Upper lobe of right lung (tissue), 1 donor: ENCODE measurements at places on chromosomes 1 and 21.

DNA sequence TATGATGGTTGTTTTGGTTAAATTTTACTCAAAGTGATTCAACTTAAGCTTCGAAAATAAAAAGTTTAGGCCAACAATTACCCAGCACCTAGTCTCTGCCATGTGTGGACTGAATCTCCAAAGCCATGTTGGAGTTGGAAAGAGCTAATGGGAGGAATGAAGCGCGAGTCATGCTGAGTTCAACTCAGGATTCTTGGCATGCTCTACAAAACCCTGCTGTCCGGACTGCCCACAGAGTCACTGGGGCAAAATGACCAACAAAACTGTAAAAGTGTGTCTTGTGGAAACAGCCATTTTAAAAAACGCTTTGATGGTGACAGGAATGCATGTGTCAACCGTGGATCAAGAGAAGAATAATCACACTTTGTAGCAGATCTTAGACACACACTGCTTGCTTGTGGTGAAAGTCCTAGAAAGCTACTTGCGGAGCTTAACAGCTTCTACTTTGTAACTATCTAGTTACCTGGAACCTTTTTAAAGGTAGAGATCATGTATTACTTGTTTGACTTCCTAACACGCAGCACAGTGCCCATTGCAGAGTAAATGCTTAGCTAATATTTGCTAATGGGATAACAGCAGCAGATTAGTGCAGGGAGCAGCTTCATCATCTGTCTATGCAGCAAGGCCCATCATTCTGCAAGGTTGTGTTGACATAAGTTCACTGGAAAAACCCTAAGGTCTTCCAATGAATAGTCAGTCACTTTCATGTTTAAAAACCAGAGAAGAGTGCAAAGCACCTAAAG, 7.0 kb upstream of the GBP6 start:
- DNase-seq, result no peak

GRCh38 chr1:181643631-181644030, 160.3 kb downstream of the CACNA1E start:
- no peak for DNase-seq

DNA sequence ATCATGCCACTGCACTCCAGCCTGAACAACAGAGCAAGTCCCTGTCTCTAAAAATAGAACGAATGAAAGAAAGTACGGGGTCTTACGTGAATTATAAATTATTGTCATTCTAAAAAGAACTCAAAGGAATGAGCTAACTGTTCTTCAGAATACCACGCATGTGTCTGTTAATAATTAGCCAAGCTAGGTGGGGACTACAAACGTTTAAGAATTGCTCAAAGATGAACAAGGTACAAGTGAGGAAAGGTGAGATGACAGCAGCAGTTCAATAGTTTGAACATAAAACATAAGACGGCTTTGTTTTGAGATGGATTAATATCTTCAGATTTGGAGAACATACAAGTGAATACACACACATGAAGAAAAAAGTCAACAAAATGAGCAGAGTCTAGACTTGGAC, 79.6 kb downstream of the UBR4 start:
- no peak for DNase-seq

DNA sequence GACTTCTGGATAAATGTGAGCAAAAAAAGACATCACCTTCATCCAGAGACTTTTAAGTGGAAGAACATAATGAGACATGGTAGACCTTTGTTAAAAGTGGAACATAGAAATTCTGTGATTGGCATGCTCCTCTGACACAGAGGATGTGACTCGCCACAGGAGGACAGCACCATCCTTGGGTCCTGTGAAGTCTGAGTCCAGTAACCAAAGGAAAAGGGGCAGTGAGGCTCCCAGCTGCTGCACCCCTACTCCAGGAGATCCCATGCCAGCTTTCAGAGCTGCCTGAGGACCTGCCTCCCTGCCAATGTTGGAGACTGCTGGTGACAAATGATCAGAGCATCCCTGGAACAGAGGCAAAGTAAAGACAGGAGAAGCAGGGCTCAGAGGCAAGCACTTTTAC, 136.2 kb downstream of the BRINP2 start:
- DNase-seq, result no peak

DNA sequence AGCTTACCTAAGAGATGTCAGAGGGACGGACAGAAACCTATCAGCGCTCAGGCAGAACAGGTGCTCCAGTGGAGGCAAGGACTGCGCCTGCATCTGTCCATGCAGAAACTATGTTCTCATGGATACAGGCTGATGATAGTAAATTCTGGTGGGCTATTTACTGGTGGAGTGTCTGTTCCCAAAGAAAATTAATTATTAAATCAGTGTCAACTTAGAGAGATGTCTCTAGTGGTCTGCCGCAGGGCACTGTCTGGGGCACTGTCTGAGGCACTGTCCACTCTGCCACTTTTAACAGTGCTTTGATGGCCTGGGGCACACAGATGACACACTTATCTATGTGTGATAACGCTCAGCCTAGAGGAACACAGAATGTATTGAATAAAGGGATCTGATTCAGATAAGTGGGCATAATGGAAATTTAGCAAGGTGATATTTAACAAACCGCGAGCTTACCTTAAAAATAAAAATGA, 148.1 kb downstream of the RGS7 start:
- DNase-seq, result no peak

GRCh38 chr1:186476264-186477040, 15.5 kb upstream of the PDC start:
- no peak for DNase-seq

DNA sequence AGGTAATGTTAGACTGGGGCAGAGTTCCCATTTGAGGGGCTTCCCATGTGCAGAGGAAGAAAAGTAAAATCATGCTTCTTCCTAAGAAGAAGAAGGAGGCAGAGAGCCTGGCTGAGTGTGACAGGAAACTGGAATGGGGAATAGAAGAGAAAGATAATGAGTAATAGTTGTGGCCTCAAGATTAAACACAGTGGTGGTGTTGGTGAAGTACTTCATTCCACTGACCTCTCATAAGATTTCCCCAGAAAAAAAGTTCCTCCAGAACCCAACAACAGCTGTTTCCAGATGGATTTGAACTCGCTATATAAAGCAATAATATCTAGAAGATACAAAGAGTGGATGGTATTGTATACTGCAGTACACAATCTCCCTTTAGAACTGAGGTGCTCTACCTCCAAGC, 13.0 kb downstream of the RGS1 start:
- DNase-seq, result no peak

DNA sequence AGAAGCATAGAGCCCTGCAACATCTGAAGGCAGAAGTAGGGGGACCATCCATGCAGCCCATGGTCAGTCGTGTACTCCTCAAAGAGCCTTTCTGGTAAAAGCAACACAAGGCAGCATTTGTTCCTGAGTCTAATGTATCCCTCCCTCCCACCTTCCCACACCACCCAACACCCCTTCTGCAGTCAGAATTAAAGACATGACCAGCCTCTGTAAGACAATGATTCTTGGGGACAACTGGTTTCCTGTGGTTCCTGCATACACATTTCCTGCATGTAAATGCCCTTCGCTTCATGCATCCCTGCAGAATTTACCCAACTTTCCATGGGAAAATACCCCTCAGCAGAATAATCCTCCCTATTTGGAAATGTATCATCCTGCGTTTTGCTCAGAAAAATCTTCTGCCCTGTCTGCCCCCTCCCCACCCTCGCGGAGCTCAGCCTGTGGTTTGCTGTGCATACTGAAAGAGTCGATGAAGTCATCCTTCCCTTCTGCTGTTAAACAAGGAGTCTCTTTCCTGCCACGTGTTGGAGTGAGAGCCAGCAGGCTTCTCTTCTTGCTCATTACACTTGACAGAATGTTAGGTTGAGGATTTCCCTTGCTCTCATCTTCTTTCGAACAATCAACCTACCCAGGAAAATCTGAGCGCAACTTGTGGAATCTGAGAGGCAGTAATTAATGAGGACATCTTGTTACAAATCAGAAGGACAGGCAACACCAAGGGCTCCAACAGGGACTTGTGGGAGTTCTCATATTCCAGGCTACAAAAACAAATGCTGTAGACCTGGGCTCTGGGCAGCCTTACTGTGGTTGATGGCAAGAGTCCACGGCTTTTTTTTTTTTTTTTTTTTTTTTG, 4.7 kb downstream of the TNN start:
- no peak for DNase-seq

- DNase-seq, result no peak
Measured at GRCh38 chr1:204873714-204874113, 3.1 kb downstream of the NFASC start.
